ENCODE measurements at places on chromosomes 1 and 21.

DNA sequence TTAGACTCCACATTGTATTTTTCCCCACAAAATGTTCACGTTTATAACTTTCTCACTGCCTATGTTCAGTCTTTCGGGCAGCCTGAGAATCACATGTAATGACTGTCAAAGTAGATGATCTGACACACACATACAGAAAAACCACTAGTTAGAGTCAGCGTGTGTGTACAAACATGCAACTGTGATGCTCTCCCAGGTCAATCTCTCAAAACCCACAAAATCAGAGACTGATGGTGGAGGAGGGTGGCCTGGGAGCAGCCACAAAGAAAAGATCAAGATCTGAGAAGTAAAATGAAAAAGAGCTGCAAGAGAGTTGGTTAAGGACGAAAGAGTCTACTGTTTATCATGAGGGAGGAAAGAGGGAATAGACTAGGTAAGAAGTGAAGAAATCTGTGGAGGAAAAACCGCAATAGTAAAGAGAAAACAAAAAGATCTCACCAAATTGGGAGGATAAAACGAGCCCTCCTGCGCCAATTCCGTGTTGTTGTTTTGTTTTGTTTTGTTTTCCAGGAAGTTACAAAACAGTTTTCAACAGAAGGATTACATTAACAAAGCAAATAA is 2.3 kb downstream of the EGLN1 start:
- DNase-seq, result no peak

- DNase-seq, result no peak
These were observed 81.5 kb downstream of the OBSCN start for GRCh38 chr1:228289239-228289849.

GRCh38 chr1:234598974-234599616 is 10.9 kb downstream of the IRF2BP2 start:
- no peak for DNase-seq

DNA sequence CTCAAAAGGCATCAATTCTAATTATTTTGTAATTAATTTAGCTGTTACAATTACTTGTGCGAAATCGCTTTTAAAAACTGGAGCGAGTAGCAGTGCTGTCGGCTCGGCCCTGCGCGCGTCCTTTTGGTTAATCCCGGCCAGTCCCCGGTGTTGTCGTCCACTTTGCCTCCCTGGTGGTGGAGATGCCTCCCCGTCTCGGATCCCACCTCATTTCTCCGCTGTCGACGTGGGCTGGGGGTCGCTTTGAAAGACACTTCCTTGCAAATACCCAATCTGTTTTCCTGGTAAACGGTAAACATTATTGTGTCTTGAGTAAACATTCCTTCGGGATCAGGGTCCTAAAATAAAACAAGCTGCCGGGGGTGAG is 3.7 kb downstream of the FOXD3 start:
- DNase-seq, result no peak

GRCh38 chr21:14785679-14786078 is 239.6 kb upstream of the SAMSN1 start:
- DNase-seq, result no peak

GRCh38 chr21:31660259-31660565 is 719 bp downstream of the SOD1 start:
- DNase-seq, result no peak

- DNase-seq, result no peak
These were observed 13.8 kb downstream of the CLDN14 start for GRCh38 chr21:36466061-36466511.

- DNase-seq, result no peak
These were observed 36.7 kb downstream of the ACBD3 start for GRCh38 chr1:226149806-226150205.

GRCh38 chr1:41811051-41811795 is 107.5 kb downstream of the HIVEP3 start:
- no peak for DNase-seq

DNA sequence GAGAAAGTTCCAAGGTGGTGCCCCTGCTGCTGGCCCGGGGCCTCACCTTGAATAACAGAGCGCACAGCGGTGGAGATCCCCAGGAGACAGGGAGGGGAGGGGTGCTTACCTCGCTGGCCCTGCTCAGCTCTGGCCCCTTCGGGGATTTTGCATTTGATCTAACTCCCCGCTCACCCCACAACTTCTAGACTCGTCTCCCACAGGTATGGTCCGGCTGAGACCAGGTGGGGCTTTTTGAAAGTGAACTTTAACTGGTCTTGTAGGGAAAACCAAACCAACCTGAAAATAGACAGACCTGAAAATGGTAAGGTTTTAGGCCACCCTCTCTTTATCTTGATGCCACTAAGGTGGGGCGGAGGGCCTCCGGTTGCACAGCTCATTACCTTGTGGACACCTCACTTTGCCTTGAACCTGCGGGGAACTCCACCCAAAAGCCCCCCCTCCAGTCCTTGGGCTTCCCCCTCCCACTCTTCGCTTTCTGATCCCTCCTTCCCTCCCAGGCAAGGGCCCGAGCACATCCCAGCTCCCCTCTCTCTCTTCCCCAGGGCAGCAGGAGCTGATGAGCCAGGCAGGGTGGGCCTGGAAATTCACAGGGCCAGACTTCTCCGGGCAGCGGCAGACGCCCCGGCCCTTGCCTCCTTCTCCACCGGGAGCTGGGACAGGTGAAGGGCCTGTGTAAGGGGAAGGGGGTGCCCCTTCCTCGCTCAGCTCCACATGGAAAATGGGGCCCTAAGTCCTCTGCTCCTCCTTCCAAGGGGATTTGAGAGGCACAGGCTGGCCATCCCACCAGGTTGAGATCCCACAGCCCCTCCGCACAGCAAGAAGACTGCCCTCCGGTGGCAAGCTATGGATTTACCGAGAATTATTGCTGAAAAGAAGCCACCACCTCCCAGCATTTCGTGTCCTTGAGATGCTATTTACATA is 16.1 kb downstream of the TNFRSF8 start:
- no peak for DNase-seq

DNA sequence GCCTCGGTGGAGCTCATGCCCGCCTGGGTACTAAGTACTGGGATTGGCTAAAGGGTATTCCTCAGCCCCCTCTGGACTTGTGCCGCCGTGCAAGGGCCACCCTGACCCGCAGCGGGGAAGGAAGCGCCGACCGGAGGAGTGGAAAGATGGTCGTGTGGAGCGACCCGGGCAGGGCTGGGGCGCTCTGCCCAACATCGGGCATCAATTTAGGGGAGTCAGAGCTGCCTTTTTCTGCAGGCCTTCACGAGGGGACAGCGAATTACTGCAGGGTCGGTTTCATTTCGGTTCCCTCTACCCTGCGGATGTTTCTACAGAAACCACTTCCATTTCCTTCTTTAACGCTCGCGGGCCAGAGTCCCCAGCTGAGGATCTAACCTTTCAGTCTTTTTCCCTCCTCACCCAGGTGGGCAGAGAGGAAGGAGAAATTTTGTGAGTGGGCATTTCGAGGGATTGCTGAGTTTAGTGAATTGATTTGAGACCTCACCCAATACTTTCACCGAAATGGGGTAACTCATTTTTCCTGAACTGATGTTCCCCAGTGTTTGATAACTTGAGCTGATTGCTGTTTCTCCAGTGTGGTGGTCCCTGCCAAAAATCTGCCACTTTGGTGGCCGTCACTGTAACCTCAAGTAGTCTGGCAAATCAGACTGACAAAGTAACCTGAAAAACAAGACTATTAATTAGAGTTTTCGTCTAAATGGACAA is 1.1 kb downstream of the TOR1AIP1 start:
- DNase-seq, result no peak

GRCh38 chr21:42820616-42821465 is 58.5 kb downstream of the WDR4 start:
- DNase-seq, result no peak

- DNase-seq, result no peak
These were observed 37.3 kb upstream of the HMGN1 start for GRCh38 chr21:39386194-39386593.

GRCh38 chr1:181149326-181150125 is 61.0 kb downstream of the IER5 start:
- peak; percentile 71 for DNase-seq

- no peak for DNase-seq
These were observed 62.8 kb downstream of the CNST start for GRCh38 chr1:246629030-246629429.

GRCh38 chr1:51241119-51241518 is 5.0 kb downstream of the RNF11 start:
- DNase-seq, result no peak

DNA sequence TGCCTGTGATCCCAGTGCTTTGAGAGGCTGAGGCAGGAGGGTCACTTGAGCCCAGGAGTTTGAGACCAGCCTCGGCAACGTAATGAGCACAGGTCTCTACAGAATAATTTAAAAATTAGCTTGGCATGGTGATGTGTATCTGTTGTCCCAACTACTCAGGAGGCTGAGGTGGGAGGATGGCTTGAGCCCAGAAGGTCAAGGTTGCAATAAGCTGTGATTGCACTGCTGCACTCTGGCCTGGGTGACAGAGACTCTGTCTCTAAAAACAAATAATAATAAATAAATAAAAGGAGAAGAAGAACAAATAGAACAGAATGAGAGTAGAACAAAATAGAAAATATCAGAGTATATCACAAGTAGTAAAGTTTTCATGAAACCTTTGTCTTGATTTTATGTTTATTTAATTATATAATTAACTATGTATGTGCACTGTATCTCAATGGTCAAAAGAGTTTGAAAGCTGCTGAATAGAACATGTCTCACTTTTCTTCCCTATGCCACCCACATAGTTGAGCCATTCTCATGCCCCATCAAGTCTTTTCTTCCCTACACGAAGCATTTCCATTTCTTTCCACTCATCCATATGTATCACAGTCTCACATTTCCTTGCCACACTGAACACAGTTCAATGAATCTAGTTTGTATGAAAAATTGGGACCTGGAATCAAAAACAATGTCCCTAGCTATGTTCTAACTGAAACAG is 22.9 kb upstream of the APOBEC4 start:
- no peak for DNase-seq

DNA sequence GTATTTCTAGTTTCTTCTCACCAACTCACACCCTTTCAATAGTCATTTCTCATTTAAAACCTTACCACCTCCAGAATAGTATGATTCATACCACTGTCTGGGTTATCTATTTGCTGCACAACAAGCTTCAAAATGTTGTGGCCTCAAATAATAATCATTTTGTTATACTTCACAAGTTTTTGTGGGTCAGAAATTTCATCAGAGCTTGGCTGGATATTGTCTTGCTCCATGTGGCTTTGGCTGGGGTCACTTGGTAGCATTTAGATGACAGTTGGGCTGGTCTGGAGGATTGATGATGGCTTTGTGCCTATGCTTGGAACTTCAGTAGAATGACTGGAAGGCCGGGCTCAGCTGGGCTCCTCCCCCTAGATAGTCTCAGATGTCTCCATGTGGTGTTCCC is 66.0 kb downstream of the TGFB2 start:
- DNase-seq, result no peak

DNA sequence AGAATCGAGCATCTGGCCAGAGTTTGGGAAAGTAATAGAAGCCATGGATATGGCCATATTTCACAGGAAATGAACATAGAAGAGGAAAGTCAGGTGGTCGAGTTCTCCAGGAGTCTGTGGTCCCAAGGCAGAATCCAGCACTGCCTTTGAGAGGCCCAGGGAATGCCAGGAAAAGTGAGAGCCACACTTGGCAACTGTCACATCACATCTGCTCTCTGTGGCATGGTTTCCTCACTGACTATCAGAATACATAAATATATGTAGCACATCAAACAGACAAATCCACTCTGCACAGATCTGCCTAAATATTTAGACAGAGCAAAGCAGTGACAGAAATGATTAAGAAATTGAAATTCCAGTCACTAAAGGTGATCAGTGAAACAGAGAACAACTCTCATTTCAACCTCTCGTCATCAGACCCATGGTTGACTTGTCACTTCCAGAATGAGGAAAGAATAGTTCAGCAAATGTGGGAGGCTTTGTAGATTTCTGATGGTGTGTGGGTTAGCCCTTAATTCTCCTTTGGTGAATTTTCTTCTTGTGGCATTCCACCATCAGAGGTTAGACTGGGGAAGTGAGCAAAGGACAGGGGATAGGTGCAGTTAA is 58.8 kb upstream of the MAN1A2 start:
- DNase-seq, result no peak

DNA sequence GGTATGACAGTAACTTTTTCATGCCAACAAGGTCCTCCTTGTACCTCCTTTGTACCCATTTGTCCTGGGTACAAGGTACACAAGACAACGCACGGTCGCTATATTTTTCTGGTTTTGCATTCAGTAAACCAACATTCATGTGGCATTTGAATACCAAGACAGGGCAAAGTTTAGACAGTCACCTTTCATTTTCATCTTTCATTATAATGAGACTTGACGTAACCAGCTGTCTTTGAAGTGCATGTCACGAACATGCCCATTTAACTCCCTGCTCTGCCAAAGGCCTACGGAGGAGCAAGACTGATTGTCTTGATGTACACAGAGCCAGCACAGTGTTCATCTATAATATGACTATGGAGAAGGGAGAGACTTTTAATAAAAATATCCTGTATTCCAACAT is 91.0 kb downstream of the SETD4 start:
- DNase-seq, result no peak

DNA sequence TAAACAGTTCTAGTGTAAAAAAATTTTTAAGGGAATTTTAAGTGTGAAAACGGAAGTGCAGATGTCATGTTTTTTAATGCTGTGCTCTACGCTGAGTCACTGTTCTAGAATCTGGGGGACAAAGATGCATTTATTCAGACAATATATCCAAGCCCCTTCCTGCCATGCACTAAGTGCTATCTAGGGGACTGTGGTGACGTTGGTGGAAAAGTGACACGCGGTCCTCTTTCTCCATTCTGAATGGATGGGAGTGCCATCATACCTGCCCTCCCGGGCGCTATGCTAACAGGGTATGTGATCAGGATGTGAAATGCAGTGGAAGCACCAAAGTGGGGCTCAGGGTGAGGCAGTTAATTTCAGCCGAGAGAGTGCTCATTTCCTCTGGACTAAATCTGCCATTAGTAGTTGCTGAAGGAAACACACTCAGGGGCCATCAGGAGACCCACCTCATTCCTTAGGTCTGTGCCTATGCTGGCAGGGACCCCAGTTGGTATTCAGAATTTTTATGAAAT is 6.6 kb downstream of the C1orf226 start:
- no peak for DNase-seq

DNA sequence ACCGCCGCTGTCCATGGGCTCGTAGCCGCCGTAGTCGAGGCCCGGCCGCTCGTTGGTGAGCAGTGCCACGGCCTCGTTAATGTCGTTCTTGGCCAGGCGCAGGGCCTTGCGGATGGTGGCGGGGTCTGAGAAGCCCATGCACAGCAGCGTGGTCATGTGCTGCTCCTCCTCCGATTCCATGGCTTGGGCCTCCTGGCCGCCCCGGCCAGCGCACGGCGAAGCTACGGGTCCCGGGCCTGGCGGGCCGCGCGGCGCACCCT is 300 bp downstream of the USP24 start:
- no peak for DNase-seq

GRCh38 chr1:9842073-9842711 is 18.4 kb upstream of the CLSTN1 start:
- no peak for DNase-seq

GRCh38 chr1:191695865-191696264 is 462.4 kb upstream of the RGS18 start:
- DNase-seq, result no peak

GRCh38 chr1:212595787-212596714 is 12.5 kb upstream of the ATF3 start:
- DNase-seq, result peak; percentile 61

- DNase-seq, result no peak
These were observed 483.3 kb upstream of the ADAMTS5 start for GRCh38 chr21:27450216-27450615.

GRCh38 chr1:191889623-191890003 is 268.6 kb upstream of the RGS18 start:
- DNase-seq, result no peak

- no peak for DNase-seq
These were observed 199.7 kb upstream of the ADGRL2 start for GRCh38 chr1:81600878-81601622.
